Activated T-helper 1 cell treated with Interleukin-2 at 50 U/mL for 16 hours (primary cell): ENCODE measurements at places on chromosomes 5 and 9.

- DNase-seq, result no peak
Measured at GRCh38 chr5:77635067-77635916, 3.2 kb downstream of the OTP start.

GRCh38 chr5:148443241-148443640 is 59.5 kb downstream of the FBXO38 start:
- DNase-seq, result no peak

DNA sequence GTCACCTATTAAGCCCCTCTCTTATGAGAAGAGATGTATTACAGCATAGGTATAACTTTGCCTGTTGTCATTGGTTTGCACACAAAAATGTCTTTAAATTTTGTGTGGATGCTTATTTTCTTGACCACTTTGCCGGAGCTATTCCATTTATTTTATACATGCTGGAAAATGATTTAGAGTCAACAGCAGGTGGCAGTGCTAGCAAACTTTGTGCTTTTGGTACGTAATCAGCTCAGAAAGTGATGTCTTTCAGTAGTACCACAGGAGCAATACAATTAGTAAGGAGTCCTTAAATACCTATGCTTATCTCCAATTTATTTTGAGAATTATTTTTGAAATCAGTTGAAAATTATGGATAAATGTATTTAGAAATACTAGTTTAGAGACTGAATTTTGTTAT is 19.8 kb upstream of the NUDT12 start:
- DNase-seq, result no peak

DNA sequence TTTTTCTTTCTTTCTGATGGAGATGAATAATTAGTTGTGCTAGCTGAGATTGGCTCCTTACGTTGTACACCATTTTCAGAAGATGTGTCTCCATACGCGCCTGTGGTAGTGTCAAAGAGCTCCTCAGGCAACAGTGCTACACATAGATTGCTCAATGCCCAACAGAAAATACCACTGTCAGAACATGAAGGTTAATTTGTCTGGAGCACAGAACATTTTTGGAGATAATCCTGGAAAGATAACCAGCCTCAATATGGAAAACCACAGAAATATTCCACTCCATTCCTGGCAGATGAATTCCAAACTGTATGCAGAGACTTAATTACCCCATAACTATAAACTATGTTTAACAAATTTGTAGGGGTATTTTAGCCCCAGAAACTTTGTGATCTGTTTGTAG is 233.6 kb downstream of the MARCHF11 start:
- no peak for DNase-seq

GRCh38 chr5:54178207-54178606 is 132.2 kb downstream of the ARL15 start:
- no peak for DNase-seq

- no peak for DNase-seq
Measured at GRCh38 chr9:8842402-8843193, 1043.0 kb upstream of the DMAC1 start.

- DNase-seq, result no peak
Measured at GRCh38 chr9:4341554-4341953, 41.7 kb upstream of the GLIS3 start.

DNA sequence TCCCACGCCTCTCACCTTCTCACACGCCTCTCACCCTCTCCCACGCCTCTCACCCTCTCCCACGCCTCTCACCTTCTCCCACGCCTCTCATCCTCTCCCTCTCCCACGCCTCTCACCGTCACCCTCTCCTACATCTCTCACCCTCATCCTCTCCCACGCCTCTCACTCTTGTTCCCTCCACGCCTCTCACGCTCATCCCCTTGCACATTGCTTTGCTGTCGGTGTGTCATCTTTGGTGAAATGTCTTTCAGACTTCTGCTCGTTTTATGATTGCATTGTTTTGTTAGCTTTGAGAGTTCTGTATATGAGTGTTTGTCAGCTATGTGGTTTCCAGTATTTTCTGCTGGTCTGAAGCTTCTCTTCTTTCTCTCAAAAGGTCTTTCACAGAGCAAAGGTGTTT is 102.7 kb downstream of the EHMT1 start:
- no peak for DNase-seq

- DNase-seq, result no peak
Measured at GRCh38 chr5:60522292-60522905, 177.6 kb downstream of the DEPDC1B start.

GRCh38 chr5:127571314-127572131 is 54.1 kb downstream of the PRRC1 start:
- DNase-seq, result no peak

GRCh38 chr5:100043475-100043874 is 491.7 kb upstream of the FAM174A start:
- DNase-seq, result no peak

DNA sequence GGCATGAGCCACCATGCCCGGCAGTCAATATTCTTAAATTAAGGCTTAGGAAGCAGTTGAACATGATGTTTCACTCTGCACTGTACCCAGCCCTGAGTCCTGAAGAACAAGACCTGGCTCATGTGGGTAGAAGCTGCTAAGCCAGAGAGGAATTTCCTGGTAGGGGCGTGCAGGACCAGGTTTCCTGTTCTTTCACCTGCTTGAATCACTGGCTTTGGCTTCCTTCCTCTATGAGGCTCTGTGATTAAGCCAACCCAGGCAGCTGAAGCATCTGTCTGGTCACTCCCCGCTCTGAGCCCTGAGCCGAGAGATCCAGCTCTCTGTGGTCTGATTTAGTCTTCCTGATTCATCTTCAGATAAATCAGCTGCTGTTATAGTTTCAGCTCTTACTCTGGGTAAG is 29.1 kb downstream of the CFAP77 start:
- DNase-seq, result no peak

DNA sequence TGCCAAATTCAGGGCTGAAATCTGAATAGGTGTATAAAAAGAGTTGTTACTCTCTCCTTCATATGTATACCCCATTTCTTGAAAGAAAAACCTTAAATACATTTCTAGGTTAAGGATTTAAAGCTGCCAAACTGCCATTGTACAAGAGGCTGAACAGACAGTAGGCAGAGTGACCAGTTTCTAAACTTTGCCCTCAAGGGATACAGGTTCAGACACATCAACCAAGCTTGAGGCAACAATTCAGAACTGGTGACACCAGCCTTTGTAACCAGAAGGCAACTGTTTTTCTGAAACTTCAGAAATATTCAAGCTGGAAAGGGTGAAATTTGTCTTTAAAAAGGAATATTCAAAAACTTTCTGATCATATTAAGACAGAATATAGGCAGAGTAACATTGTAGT is 47.5 kb downstream of the FAM114A2 start:
- no peak for DNase-seq

GRCh38 chr5:176538989-176539384 is 1.8 kb upstream of the RNF44 start:
- no peak for DNase-seq

GRCh38 chr5:97550818-97551217 is 367.8 kb upstream of the RIOK2 start:
- DNase-seq, result no peak

GRCh38 chr9:3775968-3776367 is 250.2 kb upstream of the RFX3 start:
- DNase-seq, result no peak

- no peak for DNase-seq
Measured at GRCh38 chr9:117535434-117535833, 120.6 kb upstream of the ASTN2 start.

DNA sequence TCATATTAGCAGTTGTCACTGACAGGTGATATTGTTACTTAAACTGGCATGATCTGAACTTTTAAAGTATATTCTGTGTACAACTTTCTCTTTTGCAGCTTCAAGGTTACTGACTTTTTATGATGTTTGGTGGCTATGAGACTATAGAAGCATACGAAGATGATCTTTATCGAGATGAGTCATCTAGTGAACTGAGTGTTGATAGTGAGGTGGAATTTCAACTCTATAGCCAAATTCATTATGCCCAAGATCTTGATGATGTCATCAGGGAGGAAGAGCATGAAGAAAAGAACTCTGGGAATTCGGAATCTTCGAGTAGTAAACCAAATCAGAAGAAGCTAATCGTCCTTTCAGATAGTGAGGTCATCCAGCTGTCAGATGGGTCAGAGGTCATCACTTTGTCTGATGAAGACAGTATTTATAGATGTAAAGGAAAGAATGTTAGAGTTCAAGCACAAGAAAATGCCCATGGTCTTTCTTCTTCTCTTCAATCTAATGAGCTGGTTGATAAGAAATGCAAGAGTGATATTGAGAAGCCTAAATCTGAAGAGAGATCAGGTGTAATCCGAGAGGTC is 5.9 kb downstream of the ZCCHC7 start:
- DNase-seq, result no peak

- DNase-seq, result no peak
Measured at GRCh38 chr5:51033215-51033614, 350.0 kb upstream of the ISL1 start.

DNA sequence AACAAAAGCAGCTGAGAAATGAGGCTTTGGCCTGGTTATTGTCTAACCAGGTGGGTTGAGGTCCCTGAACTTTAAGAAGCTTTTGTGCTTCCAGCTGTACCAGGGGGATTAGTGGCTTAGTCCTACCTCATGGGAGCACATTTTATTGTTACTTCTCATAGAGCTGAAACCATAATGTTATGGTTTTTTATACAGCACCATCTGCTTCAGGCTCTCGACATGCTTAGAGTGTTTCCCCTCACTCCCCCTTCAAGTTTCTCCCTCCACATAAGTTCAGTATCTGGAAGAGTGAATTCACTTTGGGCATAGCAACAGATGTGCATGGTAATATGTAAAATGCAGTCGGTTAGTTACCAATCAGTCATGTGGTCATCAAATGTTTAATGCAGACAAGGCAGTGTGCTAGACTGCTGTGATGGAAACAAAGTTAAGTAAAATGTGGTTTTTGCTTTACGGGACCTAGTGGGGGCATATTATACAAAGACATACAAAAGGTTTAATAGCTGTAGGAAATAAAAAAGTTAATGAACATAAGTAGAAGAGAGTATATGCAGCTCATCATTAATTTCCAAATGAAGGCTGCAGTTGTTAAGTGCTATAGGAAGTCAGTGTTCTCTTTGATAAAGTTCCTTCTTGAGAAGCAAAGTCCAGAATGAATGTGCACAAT is 95.9 kb upstream of the SPRY4 start:
- DNase-seq, result no peak

DNA sequence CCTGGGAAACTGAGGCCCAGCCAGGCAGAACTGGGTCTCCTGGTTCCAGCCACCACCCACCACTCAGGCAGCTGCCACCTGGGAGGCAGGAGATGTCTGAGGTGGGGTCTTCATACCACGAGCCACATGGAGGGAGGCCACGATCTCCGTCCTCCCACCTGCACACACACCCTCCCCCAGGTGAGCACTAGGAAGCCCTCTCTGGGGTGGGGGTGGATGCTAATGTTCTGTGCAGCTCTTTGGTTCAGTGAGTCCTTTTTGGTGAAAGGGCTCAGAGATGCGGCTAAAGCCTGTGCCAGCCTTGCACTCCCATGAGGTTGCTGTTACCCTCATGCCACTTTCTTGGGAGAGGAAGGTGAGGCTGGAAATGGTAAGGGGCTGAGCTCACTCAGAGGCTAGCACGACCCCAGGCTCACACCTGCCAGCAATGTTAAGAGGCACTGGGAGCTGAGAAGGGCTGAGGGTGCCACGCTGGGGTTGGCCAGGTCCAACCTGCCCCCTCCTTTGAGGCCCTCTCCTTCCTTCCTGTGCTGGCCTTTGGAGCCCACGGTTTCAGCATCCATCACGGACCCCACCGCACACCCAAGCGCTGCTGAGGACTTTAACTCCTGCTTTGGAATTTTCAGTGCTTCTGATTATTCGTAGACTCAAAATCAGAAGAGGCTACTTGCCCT is 26.6 kb upstream of the OBP2B start:
- DNase-seq, result no peak

- DNase-seq, result no peak
Measured at GRCh38 chr9:131874447-131874846, 134.6 kb upstream of the RAPGEF1 start.

DNA sequence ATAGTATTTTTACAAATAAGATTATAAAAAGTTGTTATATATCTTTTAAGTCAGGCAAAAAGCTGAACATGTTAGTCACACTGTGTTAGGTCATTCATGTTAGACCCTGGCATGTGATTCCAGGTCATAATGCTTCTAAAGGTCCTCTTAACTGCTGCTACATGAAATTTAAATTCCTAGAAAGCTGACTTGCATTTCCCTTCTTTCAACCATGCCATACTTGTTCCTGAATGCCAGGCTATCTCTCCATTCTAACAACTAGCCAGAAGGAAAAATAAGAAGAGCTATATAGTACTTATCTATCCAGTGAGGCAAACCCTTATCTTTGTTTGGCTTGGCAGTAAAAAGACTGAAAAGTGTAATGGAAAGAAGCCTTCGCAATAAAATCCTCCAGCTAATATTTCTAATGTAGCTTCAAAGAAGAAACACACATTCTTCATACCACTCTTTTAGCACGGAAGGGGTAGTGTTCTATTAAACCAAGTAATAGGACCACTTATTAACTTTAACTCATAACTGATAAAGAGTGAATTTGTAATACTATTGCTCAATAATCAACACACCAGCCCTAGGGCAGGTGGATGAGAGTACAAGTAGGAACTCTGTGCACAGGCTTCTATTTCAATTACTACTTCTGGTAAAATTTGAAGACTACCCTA is 310.2 kb downstream of the PDE4D start:
- DNase-seq, result no peak

GRCh38 chr5:81783401-81783800 is 32.5 kb upstream of the SSBP2 start:
- DNase-seq, result no peak

- DNase-seq, result no peak
Measured at GRCh38 chr9:136695955-136696354, 8.7 kb upstream of the AGPAT2 start.

GRCh38 chr5:172466062-172466461 is 11.7 kb upstream of the SH3PXD2B start:
- DNase-seq, result no peak

DNA sequence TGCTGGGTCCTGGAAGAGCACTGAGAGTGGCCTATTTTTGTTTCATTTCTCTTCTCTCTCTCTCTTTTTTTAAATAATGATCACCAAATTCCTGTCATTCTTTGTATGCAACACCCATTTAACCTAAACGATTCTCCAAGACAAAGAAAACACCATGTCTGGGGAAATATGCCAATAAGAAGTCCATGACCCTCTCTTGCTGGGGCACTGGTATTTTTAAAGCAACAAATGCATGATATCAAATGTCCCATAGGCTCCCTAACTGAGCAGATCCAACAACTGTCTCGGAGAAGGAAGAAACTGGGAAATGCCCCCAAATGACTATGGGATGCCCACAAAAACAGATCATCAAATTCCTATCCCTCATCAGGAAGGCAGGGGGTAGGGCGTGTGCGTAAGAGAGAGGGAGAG is 567.4 kb downstream of the CCDC171 start:
- no peak for DNase-seq

DNA sequence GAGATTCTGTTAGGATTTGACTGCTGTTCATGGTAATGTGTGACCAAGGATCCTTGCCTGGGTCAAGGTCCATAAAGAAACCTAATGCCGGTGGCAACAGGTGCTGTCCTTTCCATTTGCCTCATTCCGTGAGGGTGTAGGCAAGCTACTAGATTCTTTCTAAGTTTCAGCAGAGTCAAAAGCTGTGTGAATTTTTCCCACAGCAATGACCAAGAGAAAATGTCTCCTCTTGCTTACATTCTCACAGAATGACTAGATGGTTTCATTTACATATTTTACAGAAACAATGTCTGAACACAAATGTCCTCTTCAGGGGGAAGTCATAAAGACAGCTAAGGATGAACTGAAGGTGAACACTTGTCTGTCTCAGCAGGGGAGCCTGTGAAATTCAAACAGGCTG is 75.3 kb upstream of the SV2C start:
- DNase-seq, result no peak
